Aorta (tissue), 5 donors: ENCODE measurements at places on chromosomes 2 and 18.

- DNase-seq, result no peak
Observed at GRCh38 chr18:5704847-5705246, 161.1 kb upstream of the EPB41L3 start.

DNA sequence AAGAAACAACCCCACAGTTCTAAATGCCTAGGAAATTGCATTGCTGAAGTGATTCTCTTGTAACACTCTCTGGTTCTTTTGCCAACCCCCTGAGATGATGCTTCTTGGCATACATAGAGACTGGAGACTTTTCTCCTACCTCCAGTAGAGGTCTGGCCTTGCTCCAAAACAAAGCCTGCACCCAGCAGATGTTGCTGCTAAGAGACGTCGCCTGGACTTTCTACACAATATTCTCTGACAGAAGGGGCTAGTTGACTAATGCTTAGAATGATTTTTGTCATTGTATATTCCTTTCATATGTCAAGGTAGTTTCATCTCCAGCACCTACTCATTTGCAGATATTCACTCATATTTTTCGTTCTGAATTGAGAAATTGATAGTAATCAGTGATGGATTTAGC is 24.6 kb downstream of the SOWAHC start:
- no peak for DNase-seq

- DNase-seq, result no peak
Observed at GRCh38 chr2:225920621-225921220, 521.2 kb downstream of the NYAP2 start.

DNA sequence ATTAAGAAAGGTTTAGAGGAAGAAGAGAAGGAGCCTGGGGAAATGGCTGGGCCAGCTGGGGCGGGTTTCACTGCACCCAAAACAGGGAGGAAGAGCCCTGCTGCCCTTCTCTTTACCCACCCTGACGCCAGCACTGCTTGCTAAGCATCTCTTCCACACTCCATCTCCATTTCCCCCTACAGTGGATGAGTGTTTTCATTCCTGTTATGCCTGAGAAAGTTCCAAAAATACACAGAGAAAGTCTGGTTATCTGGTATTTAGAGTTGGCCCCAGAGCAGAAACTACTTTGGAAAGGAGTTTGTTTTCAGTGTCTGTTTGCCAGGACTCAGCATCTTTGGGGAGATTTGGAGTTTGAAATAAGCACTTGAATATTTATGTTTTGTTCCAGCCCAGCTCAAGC is 451.0 kb downstream of the SLC4A3 start:
- no peak for DNase-seq

DNA sequence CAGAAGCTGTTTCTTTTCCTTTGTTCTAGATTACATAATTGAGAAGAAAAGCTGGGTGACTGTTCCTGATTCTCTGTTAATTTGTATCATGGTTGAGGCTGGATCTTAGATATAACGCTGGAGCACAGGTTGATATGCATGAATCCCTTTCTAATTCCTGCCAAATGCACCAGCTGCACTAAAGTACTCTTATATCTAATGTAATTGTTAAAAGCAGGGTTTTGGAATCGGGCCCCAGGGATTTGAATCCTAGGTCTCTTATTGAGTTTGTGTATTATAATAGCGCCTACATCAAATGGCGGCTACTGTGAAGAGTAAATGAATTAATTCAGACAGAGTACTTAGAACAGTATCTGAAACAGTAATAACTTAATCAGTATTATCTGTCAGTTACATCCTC is 80.4 kb downstream of the MC4R start:
- DNase-seq, result no peak

DNA sequence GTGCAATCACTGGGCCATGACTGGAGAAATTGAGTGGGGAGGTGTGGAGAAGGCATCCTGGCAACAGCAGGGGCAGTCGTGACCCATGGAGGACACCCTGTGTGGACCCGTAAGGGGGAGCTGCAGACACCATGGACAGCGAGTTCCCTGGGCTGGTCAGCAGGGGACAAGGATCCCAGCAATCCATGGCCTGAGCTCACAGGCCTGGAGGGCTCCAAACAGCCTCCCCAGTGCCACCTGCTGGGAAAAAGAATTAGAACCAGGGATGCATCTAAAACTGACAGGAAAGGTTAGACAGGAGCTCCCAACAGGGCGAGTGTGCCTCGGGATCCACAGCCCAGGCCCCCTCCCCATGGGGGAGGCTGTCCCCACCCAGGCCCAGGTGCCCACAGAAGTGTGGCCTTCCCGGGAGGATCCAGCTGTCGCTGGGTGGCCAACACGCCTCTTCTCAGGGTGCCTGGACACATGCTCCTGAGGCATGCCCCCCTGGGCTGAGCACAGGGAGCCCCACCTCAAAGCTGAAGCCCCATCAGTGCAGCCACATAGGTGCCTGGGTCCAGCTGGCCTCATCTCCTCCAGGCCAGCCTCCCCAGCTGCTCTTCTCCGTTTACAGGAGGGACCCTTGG is 20.5 kb upstream of the KIF1A start:
- DNase-seq, result no peak

- DNase-seq, result no peak
Observed at GRCh38 chr2:148162871-148163270, 142.0 kb downstream of the MBD5 start.

DNA sequence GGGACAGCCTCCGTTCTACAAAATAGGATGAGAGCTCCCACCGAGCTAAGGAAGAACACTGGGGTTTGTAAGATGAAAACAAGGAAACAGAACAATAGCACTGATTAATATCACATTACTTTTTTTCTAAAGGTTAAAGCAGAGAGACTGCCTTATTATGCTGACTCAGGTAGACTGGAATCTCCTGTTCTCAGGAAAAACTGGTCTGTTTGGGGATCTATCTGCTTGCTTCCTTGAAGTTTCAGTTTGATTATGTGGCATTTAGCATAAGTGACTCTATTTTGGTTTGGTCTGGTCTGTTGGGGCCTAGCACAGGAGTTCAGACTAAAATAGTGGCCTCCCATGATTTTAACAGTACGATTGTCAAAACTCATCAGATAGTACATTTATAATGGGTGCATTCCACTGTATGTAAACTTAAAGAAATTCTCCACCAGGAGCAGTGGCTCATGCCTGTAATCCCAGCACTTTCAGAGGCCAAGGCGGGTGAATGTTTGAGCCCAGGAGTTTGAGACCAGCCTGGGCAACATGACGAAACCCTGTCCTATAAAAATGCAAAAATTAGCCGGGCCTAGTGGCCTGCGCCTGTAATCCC is 64.1 kb upstream of the NDUFV2 start:
- DNase-seq, result no peak

DNA sequence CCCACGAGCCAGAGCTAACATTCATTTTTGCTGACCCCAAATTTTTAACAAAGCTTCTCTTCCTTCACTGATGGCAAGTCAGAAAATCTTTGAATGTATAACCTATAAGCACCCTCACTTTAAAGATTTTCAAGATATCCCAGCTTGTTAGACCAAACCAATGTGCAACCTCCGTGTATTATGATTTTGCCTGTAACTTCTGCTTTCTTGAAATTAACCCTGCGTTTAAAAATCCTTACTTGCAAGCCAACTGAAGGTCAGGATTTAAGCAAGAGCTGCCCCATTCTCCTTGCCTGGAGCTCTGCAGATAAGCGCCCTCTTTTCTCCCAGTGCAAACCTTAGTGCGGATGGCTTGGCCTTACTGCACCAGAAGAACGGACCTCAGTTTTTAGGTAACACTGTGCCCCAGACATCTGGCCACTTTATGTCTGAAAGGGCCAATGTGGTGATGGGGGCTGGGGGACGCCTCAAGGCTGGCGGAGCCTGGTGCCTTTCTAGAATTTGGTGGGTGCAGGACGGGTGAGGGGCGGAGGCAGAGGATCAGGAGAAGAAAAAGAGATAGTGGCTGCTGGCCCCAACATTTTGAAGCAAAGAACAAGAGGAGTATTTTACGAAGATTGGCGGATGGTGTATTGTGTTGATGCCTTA is 805 bp upstream of the TNFRSF11A start:
- DNase-seq, result no peak

DNA sequence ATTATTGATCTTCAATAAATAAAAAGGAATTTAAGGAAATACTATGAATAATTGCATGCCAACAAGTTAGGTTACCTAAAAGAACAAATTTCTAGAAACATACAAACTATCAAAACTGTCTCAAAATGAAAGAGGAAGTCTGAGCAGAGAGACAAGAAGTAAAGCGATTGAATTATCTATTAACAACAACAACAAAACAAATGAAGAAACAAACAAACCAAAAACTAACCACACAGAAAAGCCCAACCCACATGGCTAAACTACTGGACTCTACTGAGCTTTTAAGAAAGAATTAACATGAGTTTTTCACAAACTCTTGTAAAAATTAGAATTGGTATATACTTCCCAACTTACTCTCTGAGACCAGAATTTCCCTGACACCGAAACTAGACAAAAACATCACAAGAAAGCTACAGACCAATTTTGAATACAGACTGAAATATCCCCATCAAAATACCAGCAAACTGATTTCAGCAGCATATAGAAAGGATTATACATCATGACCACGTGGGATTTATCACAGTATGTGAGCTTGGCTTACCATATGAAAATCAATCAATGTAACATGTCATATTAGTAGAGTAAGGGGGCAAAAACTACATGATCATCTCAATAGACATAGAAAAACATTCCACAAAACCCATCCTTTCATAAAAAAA is 16.6 kb upstream of the GALNT1 start:
- no peak for DNase-seq

DNA sequence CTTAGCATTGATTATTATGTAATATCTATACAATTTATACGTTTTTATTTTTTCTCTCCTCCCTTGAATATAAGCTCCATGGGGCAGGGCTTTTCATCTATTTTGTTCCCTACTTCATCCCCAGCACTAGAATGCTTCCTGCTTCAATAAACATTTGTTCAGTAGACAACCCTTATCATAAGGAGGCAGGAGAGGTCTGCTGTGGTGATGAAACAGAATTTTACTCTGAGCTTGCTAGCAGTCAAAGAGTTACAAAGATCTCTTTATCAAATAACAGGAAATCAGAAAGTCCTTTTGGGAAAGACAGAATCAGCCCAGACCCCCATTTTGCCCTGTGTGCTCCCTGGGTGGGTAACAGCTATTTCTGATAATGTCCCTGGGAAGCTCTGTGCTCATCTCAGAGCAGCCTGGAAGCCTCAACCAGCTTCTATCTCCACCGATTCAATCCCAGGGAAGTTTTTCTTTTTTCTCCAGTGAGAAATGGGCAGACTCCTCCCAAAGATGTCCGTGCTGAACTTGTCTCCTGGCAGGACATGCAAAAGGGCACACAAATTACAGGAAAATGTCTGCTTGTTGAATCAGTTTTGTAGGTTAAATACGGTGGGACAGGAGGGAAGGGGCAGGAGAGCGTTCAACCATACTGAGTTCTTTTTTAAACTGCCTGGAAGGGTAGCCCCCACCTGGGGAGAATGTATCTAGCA is 84.7 kb upstream of the PKDCC start:
- no peak for DNase-seq

DNA sequence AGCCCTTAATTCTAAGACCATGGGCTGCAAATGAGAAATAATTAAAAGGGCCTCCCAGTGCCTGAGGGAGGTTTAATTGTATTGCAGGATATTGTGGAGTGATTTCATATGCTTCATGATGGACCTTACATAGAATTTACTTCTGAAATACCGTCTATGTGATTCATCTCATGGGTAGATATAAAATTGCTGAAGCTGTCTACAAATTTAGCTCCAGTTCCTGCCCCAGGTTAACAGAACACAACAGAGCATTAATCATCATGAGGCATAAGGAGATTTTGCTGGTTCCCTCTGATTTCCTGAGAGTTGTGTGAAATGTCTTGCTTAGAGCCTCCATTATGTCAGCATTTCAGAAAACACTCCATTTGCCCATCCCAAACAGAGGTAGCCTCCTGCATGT is 770 bp downstream of the UPP2 start:
- DNase-seq, result no peak

DNA sequence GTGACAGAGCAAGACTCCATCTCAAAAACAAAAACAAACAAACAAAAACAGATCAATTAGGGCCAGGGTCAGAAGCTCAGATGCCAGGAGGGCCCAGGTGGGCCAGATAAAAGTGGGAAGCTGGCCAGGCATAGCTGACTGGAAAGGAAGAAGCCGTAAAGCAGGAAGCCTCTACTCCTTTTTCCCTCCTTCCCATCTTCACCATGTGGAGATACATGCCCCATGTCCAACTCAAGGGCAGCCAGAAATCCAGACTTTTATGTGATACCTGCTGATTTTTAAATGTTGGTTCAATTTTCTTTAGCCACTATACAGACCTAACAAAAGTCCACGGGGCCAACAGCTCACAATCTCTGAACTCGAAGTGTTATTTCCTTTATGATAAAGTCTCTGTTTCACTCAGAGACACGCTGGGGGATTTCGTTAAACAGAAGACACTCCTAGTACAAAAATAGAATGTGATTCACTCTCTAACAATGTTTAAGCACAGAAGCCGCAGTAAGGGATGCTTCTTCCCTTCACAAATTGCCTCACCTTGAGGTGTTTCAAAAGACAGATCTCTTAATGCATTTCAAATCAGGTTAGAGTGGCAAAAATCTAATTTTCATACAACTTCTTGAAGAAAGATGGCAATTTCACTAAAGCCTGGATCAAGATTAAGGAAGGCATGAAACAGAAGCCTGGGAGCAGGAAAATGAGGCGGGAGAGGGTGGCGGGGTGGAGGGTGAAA is 14.0 kb downstream of the TMEM247 start:
- no peak for DNase-seq

DNA sequence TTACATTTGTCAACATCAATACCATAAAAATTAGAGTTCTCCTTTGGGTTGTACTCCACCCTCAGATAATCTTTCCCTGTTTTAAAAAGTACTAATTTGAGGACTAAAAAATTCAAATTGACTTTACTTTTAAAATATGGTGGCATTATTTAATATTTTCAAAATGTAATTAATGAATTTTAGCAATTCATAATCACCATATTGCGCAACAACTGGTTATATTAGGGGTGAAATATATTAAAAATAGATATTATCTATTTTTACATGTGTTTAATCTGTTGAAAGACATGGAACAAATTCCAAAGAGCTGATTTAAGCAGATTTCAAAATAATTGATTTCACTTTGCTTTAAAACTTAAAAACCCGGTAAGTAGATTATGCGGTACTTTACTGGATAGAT is 236.6 kb upstream of the NOL4 start:
- no peak for DNase-seq

GRCh38 chr18:58103339-58103985 is 59.4 kb downstream of the NEDD4L start:
- no peak for DNase-seq

GRCh38 chr2:149422991-149423338 is 92.6 kb downstream of the LYPD6 start:
- DNase-seq, result no peak

- DNase-seq, result peak; percentile 57
Observed at GRCh38 chr2:76748581-76749296, 773.4 kb downstream of the LRRTM4 start.

GRCh38 chr2:55899881-55900280 is 23.7 kb downstream of the EFEMP1 start:
- DNase-seq, result no peak
